Suprapubic skin (tissue), 4 donors: ENCODE measurements at places on chromosomes 4 and X.
A peak's percentile ranks its signal among the peaks of the same experiment; 100 is the strongest.

- no peak for DNase-seq
Observed at GRCh38 chr4:10186228-10187214, 69.9 kb upstream of the WDR1 start.

GRCh38 chr4:6972911-6973310 lies 63.3 kb downstream of the TBC1D14 start:
- DNase-seq, result no peak

- no peak for DNase-seq
Observed at GRCh38 chr4:4383085-4383484, 3.8 kb upstream of the NSG1 start.

GRCh38 chrX:72125331-72126047 lies 6.2 kb downstream of the RTL5 start:
- DNase-seq, result no peak

DNA sequence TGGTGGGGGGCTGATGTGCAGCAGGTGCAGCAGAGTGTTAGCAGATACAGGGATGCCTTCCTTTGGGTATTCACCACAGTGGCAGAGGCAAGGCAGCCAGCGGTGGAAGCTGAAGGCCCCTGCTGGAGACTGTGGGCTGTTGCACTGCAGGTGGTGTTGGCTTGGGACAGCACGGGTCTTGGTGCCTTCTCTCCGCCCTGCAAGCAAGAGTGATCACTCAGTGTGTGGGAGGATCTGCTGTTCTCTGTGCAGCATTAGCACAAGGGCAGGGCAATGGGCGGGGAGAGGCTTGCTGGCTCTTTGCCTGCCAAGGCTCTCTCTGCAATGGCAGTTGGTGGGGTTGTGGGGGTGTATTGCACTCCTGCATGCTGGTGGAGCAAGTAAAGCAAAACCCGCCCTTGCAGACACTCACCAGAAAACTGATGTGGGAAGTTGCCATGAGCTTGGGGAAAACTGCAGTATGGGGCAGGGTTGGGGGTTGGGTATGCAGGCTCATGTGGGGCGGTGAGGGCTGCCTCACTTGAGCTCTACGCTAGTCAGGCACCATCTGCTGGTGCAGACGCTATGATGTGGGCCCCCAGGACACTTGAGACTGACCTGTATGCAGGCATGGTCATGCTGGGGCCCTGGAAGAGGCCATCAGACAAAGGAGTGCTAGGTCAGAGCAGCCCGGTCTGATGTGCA lies 820.8 kb upstream of the GRIA3 start:
- DNase-seq, result no peak

DNA sequence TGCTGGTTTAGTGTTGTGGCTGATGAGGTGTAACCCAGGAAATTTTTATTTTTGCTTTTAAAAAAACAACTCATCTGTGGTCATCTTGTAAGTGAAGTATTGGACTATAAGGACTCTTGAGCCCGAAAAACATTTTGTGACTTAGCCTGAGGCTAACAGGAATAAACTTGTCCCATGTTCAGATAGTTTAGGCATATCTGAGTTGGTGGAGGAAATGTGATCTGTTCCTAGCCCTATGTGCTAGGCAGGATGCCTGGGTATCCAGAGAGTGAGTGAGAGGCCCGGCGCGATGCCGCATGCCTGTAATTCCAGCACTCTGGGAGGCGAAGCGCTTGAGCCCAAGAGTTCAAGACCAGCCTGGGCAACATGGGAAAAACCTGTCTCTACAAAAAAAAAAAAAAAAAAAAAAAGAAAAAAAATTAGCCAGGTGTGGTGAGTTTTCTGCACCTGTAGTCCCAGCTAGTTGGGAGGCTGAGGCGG lies 3.7 kb downstream of the SMS start:
- no peak for DNase-seq

DNA sequence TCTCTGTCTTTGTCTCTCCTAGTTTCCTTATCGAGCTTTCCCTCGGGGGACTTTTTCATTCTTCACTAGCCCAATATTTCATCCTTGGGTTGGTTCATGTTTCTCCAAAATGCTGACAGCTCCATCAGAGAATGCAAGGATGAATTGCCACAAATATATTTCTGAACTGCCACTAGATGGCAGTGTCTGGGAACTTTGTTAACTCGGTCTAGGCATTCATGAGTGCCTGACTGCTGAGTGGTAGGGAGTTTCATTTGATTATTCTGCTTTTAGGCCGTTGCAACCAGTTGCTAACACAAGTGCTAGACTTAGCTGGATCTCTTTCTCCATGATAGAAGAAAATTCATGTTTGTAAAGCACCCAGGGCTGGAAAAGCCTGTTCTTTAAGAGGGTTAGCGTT lies 73.5 kb upstream of the RAP2C start:
- no peak for DNase-seq

- no peak for DNase-seq
Observed at GRCh38 chrX:47751670-47752069, 85.0 kb upstream of the ZNF81 start.

- DNase-seq, result no peak
Observed at GRCh38 chr4:140789759-140790158, 33.6 kb upstream of the TBC1D9 start.

- DNase-seq, result no peak
Observed at GRCh38 chr4:78336093-78336943, 215.3 kb upstream of the ANXA3 start.

DNA sequence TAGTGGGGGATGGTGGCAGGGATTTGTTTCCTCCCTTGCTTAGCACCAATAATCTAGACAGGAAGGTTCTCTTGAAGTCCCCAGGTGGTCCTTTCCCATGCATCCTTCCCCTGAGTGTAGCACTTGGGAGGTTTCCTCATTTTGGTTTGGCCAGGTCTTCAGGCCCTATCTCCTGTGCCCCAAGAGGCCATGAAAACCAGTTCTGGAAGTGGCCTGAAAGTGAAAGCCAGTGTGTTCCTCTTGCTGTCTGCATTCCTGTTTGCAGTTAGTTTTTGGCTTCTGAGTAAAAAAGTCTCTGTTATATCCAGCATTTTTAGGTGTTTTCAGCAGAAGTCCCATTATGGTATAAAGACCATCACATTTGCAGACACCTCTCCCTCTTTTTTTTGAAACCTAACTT lies 59.5 kb downstream of the MTM1 start:
- no peak for DNase-seq

- no peak for DNase-seq
Observed at GRCh38 chrX:110759785-110760184, 35.8 kb downstream of the CHRDL1 start.

DNA sequence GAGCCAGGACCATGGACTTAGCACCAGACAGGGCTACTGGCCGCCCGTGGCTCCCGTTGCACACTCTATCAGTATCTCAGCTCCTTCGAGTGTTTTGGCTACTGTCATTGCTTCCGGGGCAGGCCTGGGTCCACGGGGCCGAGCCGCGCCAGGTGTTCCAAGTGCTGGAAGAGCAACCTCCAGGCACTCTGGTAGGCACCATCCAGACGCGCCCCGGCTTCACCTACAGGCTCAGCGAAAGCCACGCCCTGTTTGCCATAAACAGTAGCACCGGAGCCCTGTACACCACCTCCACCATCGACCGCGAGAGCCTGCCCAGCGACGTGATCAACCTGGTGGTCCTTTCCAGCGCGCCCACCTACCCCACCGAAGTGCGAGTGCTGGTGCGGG lies 1.6 kb downstream of the FAT4 start:
- DNase-seq, result peak; percentile 69

DNA sequence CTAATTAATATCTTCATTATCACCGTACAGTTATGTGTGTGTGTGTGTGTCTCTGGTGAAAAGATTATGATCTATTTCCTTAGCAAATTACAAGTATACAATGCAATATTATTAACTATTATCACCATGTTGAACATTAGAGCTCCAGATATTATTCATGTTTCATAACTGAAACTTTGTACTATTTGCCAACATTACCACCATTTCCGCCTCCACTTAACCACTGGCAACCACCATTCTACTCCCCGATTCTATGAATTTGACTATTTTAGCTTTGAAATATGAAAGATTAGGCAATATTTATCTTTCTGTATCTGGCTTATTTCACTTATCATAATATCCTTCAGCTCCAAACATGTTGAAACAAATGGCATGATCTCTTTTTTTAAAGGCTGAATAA lies 717.9 kb downstream of the ARAP2 start:
- no peak for DNase-seq

DNA sequence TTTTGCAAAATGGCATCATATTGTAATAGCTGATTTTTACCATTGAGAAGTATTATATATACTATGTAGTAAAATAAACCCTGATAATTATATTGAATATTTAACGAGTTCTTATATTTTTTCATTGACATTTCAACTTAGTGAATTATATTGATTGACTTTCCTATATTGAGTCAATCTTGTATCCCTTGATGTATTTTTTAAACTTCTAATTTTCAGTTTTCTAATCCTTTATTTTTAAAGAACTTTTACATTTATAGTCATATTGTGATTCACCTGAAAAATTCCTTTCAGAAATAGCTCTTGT lies 54.4 kb downstream of the CXCL1 start:
- DNase-seq, result no peak

- DNase-seq, result no peak
Observed at GRCh38 chr4:26242451-26242850, 78.4 kb upstream of the RBPJ start.
